ENCODE measurements at places on chromosomes 2 and 18.

DNA sequence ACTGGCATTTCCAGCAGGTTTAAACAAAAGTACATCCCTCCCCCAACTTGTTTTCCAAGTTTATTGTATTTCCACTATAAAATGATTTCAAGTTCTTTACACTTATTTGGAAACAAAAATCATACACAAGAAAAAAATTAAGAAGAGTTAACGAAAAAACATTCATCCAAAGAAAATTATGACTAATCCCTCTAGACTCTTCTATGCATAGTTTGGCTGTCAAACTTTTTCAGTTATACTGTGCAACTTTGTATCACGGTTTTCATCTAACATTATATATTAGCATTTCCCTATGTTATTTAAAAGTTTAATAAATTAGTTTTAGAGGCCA lies 627 bp downstream of the WDCP start:
- DNase-seq, result no peak

DNA sequence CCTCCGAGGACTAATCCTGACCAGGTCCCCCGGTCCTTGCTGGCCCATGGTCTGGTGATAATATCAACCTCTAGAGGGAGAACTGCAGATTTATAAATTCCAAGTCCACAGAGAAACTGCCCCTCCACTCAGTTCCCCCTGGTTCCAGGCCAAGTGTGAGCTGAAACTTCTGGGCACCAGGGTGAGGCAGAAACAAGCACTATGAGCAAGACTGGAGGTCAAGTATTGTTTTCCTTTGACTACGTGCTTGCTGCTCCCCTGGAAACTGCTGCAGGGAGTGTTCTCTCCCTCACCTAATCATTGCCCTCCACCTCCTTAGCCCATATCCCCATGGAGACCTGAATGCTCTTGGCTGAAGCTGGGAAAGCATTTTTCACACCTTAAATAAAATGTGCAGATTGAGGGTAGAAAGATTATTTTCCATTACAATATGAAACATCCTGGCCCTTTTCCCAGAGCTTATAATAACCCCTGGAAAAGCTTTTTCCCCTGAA lies 135.2 kb downstream of the RDH14 start:
- no peak for DNase-seq

DNA sequence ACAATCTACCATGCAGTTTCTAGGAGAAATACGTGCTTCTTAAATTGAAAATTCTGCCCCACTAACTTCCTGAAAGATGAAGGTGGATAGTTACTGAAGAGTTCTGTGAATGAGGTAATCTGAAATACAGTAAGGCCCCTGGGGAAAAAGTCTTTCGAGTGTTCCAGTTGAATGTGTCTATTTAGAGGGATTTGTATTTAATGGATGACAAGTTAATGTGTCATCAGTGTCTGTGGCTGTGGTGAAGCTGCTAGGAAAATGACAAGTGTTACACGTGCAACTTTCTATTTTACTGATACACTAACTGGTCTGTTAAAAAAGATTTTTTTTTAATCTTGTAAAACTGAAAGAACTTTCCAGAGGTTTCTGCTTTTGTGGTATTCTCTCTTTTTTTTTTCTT lies 384.6 kb downstream of the STK39 start:
- no peak for DNase-seq

DNA sequence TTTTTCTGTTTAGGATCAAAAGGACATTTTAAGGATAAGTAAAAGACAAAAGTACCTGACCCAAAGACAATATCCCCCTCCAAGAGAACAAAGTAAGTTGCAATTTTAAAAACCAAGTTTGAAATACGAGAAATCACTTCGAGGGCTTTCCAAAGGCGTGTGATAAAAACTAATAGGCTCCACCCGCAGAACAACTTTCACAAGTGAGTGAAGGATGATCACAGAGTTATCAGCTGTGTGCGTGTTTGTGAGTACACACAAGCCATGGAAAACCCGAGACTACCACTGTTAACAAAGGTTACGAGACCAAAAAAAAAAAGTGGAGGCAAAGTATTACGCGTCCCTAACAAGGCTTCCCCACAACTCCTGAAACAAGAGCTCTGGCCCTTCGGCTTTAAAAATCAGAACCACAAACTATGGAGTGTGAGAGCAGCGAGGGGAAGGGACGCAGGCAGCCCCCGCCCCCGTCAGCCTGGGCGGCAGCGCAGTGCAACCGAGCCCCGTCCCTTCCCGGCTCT lies 719 bp downstream of the SMAD2 start:
- no peak for DNase-seq

- DNase-seq, result no peak
Measured at GRCh38 chr2:135607561-135607960, 76.3 kb downstream of the R3HDM1 start.

DNA sequence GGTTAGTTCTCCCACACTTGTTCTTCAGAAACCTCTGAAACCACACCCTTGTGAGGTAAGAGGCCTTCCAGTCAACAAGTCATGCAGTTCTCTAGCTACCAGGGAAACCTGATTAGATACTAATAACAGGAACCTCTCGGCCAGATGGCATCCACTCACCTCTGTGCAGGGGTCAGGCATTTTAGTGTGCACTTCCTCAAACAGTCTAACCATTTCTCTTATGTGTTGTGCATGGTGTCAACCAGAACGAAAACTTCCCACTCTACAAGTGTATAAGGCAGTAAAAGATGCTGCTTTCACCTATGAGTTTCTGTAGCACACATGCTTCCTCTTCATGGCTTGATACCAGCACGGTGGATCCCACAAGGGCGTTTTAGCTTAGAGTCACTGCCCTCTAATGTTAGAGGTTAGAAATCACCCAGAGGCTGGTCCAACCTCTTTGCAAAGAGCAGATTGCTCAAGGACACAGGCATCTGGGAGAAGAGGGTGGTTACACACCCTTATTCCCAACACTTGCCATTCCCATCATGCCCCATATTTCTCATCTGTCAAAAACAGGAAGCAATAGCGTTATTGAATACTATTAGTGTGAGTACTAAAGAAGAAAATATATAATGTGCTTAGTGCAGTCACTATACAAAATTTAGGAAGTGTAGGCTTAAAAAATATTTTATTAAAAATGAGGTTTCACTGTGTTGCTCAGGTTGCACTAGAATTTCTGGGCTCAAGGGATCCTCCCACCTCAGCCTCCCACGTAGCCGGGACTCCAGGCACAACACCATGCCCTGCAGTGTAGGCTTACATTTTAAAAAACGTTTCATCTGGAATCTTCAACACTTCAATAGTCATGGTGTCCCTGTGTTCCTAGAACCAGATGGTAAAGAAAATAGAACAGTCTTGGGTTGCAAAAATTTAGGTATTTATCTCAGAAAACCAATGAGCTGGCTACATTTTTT lies 34.5 kb upstream of the RAB31 start:
- DNase-seq, result no peak

DNA sequence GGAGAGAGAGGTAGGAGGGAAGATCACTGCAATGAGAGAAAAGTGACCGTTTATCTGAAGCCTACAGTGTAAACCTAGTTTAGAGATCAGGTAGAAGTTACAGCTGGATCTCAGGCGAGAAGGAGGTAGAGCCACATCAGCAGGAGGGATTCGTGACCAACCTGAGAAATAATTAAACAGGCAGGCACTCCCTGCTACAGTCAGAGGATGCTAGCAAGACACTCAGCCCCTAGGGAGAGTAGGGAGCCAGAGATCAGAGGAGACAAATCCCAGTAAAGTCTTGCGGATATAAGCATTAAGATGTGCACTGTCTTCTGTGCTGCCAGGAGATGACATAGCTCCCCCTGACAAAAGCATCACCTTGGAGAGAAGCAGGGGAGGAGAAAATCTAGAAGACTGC lies 629.1 kb upstream of the SLC39A10 start:
- DNase-seq, result no peak

GRCh38 chr2:10438688-10439087 lies 9.4 kb downstream of the ODC1 start:
- DNase-seq, result no peak

GRCh38 chr2:186159101-186159500 lies 327.0 kb upstream of the ZC3H15 start:
- DNase-seq, result no peak

DNA sequence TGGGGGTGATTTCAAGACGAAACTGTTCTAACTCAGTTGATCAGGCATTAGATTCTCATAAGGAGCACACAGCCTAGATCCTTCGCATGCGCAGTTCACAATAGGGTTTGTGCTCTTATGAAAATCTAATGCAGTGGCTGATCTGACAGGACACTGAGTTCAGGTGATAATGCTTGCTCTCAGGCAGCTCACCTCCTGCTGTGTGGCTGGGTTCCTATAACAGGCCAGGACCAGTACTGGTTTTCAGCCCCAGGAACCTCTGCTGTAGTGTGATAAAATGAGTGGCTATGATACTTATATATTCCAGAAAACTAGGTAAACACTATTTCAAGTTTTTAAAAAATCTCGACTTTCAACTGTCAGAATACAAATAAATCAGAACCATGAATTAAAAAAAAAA lies 271.4 kb downstream of the GALNT13 start:
- no peak for DNase-seq

DNA sequence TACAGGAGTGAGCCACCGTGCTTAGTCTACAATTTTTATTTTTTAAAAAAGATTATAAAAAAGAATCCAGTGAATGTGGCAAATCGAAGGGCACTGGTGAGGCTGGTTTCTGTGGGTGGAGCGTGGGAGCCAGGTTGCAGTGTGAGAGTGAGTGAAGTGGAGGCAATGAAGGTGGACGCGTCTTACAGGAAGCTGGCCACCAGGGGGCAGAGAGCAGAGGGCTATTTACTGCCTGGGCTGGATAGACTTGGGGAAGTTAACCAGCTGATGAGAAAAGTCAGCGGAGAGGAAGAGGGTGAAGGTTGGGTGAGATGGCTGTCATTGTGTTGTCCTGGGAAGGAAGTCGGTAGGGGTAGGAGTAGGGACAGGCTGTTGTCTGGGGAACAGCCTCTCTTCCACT lies 6.8 kb downstream of the SCTR start:
- no peak for DNase-seq
